ENCODE measurements at places on chromosomes 16 and 17.

DNA sequence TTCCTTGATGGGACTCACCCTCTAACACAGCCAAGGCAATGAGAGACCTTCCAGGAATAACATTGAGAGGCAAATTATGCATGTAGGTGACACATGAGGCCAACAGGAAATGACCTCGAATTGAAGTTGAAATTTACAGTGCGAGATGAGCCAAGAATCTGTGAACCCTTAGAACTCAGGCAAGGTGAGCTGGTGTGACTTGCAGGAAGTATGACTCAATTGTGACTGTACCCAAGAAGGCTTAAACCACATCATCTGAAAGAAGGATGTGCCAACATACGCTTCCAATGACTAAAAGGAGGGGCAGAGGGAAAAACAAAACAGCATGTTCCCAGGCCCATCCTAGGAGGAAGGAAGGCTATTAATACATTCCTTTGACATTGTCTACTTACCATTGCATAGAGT, 44.8 kb downstream of the PITPNC1 start:
- DNase-seq = no peak

DNA sequence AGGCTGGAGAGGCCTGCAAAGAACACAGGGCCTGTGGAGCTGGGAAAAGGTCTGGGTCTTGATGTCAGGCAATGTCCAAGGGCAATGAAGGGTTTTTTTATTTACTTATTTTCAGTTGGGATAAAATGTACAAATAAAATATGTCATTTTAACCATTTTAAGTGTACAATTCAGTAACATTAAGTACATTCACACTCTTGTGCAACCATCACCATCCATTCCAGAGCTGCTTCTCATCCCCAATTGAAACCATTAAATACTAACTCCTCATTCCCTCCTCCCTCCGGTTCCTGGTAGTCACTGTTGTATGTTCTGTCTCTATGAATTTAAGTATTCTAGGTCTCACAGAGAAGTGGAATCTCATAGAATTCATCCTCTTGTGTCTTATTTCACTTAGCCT, 444.7 kb downstream of the HS3ST3B1 start:
- no peak for DNase-seq

GRCh38 chr16:898761-899682, 71.8 kb downstream of the LMF1 start:
- no peak for DNase-seq

DNA sequence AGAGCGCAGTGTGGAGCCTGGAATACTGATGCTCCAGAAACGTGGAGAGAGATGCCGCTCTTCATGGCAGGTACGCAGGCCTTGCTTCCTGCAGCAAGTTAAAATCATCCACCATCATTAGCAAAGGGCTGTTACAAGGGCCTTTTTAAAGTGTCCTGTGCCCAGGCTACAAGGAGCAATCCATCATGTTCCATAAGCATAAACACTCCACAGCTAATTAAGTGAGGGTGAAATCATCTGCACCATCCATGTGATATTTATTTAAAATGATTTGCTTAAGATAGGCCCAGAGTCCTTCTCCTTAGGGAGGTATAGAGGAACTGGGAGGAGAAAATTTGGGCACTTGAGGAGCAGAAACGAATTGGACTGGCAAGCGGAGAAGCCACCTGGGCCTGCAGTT, 372.1 kb downstream of the XYLT1 start:
- no peak for DNase-seq

DNA sequence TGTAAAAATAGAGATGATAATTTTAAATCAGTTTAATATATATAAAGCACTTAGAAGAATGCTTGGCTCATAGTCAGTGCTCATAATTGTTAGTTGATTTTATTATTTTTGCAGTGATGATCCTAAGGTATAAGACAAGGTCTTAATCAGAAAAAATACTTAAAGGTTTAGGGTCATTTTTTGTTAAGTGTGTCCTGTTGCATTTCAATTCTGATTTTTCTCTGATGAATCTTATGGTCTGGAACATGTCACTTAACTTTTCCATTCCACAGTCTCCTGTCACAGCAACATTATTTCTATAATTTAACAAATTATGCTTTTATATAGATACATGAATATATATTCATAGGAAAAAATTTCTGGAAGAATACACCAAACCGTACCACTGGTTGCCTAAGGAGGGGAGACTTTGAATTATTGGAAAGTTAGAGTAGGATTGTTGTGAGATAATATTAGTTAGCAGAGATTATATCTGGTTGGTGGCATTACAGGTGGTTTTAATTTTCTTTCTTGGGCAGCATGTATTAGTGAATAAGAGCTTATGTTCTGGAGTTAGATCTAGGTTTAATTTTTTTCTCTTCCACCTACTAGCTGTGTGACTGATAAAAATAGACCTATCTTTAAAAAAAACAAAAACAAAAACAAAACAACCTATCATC, 188.7 kb downstream of the TANC2 start:
- DNase-seq = no peak

DNA sequence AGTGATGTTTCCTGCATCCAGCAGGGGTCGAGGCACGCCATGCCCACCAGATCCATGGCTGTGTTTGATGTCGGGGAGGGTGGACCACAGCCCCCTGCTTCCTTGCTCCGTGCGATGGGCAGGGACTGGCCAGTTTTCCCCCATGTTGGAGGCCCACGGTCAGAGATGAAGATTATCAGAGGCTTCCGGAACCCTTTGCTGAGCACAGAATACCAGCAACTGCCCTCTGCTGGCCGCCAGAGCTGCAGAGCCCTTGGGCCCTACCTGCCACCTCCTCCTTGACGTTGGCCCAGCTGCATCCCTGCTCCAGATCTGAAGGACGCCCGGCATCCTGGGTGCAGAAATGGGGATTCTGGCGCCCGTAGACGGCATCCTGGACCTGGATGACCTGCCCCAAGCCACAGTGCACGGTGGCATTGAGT, 23.7 kb upstream of the BCO1 start:
- DNase-seq = no peak

- DNase-seq = no peak
Observed at GRCh38 chr17:65876985-65877384, 314.9 kb downstream of the CEP112 start.

DNA sequence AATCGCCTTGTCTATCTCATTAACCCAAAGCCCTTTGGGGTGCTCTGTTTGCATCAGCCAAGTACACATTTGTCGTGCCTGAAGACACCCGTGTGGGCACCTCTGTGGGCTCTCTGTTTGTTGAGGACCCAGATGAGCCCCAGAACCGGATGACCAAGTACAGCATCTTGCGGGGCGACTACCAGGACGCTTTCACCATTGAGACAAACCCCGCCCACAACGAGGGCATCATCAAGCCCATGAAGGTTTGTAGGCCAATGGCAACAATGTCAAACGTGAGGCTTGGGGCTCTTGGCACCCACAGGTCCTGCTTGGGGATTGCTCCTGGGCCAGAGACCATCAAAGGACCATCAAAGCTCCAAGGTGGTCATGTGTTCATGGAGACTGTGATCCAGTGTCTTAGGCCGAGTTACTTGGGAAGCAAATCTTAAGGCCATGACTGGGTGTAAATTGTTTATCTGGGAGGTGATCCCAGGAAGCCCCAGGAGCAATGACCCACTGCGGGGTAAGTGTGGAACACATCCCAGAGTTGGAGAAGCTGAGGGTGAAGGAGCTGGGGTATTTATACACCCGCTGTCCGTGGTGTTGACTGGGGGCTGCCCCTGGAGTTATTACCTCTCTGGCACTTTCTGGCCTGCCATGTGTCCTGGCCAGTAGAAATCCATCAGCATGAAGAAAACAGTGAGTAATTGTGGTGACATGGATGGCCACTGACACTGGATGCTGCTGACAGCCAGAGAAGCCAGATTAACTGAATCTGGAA, 24.0 kb downstream of the CDH5 start:
- no peak for DNase-seq

- no peak for DNase-seq
Observed at GRCh38 chr16:995087-995486, 13.5 kb downstream of the SOX8 start.

- no peak for DNase-seq
Observed at GRCh38 chr17:41836550-41837196, 641 bp upstream of the NT5C3B start.

GRCh38 chr17:76726776-76727718, at the start of gene METTL23:
METTL23 (plus strand) TSS chr17:76726839; CDS start chr17:76729711, 2,872 bp downstream.
- peak; percentile 22 for DNase-seq

DNA sequence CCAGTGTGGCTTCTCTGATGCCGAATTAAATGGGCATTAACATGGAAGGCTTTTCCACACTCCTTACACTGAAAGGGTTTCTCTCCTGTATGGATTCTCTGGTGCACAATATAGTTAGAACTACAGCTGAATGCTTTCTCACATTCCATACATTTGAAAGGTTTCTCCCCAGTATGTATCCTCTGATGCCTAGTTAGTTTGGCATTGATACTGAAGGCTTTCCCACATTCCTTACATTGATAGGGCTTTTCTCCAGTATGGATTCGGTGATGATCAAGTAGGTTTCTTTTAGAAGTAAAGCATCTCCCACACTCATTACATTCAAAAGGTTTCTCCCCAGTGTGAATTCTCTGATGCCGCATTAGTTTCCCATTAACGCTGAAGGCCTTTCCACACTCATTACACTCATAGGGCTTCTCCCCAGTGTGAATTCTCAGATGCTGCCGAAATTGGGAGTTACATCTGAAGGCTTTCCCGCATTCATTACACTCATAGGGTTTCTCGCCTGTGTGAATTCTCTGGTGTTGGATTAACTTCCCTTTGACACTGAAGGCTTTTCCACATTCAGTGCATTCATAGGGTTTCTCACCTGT, 6.5 kb upstream of the TLE7 start:
- no peak for DNase-seq

DNA sequence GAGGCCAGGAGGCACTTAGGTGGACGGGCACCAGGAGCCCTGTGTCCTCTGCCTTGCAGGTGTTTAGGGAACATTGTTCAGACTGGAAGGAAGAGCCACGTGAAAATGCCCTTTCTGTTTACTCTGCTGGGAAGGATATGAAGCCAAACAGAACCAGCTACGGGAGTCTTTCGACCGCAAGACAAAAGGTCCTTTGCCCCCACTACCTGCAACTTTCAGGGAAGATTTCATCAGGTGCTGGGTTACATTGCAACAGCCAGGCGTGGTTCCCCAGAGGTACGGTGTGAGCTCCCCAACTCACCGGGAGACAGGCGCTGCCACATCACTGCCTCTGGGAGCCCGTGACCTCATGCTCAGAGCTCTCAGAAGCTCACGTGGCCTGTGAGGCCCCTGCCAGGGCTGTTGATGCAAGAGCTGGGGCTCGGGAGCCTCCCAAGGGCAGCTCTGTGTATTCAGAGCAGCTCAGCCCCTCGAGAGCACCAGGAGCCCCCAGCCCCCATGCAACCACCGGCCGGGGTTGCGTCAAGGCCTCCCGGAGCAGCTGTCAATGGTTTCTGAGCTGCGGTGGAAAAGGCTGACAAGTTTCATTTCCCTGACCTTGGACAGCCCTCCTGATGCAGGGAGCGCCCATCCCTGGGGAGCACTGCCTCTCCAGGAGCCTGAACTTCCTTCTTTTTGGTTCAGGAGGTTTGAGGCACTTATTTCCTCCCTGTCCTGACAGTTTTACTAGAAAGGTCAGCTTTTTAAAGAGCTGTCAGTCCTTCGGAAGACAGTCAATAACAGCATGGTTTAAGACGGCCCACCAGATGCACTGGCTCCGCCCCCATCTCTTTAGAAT, 42.1 kb downstream of the TBC1D16 start:
- peak; percentile 66 for DNase-seq

DNA sequence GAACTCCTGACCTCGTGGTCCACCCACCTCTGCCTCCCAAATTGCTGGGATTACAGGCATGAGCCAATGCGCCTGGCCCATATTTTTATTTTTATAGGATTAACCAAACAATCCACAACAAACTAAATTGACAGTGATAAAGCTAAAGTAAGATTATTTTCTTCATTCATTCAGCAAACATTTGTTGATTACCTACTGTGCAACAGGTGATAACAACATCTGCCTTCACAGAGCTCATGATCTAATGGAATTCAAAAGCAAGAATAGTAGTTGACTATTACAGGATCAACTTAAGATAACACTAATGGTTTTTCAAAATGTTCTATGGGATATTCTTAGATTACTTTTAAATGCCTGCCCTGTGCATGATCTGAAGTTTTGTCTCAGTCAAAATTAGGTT, 37.8 kb downstream of the NQO1 start:
- DNase-seq = no peak

GRCh38 chr17:33291248-33292200, 1.6 kb downstream of the ASIC2 start:
- no peak for DNase-seq

DNA sequence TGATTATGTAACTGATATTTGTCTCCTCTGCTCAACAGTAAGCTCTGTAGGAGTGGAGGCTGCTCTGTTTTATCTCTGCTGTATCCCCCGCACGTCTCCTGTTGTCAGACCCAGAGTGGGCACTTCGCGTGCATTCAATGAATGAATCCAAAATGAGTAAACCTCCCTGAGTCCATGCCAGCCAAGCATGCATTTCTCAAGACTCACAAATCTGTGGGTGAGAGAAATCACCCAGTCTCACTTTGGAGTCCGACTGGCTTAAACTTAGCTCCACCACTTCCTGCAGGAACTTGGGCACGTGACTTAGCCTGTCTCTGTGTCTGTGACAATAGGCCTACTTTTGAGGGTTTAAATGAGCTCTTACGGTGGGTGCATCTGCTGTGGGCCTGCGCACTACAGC, 3.7 kb downstream of the PNPO start:
- DNase-seq = no peak

- peak; percentile 85 for DNase-seq
Observed at GRCh38 chr17:36661047-36661666, 59.8 kb downstream of the MRM1 start.

DNA sequence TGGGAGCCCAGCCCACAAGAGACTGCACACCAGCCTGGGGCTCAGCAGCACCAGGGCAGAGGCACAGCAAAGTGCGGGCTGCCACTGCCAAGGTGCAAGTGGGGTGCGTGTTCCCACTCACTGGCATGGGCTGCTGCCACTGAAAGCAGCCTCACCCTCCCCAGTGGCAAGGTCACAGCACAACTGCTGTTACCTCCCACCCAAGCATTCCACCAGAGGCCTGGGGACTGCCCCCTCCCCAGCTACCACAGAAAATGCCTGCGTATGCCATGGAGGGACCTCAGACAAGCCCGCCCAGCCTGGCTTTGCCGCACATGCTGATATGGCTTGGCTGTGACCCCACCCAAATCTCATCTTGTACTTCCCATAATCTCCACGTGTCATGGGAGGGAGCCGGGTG, 33.1 kb downstream of the MEAK7 start:
- no peak for DNase-seq

- DNase-seq = no peak
Observed at GRCh38 chr17:59601130-59601529, 18.6 kb upstream of the CLTC start.

DNA sequence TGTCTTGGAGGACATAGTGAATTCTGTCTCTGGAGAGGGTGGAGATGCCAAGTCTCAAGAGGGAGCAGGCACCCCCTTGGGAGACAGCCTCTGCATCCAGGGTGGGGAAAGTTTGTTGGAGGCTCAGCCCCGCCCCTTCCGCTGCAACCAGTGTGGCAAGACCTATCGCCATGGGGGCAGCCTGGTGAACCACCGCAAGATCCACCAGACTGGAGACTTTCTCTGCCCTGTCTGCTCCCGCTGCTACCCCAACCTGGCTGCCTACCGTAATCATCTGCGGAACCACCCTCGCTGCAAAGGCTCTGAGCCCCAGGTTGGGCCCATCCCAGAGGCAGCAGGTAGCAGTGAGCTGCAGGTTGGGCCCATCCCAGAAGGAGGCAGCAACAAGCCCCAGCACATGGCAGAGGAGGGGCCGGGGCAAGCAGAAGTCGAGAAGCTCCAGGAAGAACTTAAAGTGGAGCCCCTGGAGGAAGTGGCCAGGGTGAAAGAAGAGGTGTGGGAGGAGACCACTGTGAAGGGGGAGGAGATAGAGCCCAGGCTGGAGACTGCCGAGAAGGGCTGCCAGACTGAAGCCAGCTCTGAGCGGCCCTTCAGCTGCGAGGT, 5.2 kb downstream of the ZNF646 start:
- no peak for DNase-seq

GRCh38 chr16:81717662-81718189, 61.4 kb upstream of the PLCG2 start:
- DNase-seq = no peak
